ENCODE measurements at places on chromosomes 4 and X.

- no peak for DNase-seq
- no peak overlapping the region for H3K4me3 ChIP-seq
- no peak overlapping the region for H3K27ac ChIP-seq
- no peaks in the 10 kb centered on the region for H3K36me3 ChIP-seq
- no peaks in the 10 kb centered on the region for H3K4me1 ChIP-seq
- H3K27me3 ChIP-seq: no peaks in the 10 kb centered on the region
These were observed 173.8 kb downstream of the MSN start for GRCh38 chrX:65841263-65841662.

DNA sequence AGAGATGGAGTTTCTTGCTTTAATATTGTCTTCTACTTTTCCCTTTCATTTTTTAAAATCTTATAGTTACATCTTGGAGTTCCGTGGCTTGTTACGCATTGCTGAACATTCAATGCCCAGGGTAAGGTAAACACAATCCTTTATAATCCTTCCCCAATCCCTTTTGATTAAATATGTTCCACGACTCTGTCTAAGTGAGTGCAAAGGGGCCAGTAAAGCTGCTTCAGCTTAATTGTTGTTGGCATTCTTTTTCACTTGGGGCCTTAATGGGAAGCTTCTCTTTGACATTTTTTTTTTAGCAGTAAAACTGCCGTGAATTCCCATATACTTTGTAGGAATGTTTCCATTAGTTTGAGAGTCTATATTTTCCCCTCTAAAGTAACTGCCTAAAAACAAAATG, 1028.1 kb downstream of the C4orf33 start:
- no peak overlapping the region for H3K27ac ChIP-seq
- DNase-seq: no peak
- H3K27me3 ChIP-seq: no peaks in the 10 kb centered on the region
- no peaks in the 10 kb centered on the region for H3K36me3 ChIP-seq

DNA sequence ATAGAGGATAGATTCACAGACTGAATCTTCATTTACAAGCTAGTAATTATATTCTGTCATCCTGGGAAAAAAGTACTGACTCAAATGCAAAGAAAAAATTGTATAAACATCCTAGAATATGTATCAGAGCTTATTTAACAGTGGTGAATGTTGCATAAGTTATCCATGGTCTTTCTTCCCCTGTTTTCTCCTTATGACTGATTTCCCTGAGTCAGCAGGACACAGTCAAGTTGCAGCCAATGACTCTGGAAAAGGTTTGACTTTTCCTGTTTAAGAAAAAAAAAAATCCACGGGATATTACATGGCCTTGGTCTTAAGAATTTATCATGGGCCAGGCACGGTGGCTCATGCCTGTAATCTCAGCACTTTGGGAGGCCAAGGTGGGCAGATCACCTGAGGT, 36.5 kb downstream of the INPP4B start:
- no peak overlapping the region for H3K27ac ChIP-seq
- H3K36me3 ChIP-seq: no peaks in the 10 kb centered on the region
- no peaks in the 10 kb centered on the region for H3K27me3 ChIP-seq
- no peaks in the 10 kb centered on the region for H3K4me1 ChIP-seq
- H3K4me3 ChIP-seq: no peak overlapping the region
- no peak for DNase-seq

GRCh38 chrX:20412871-20413486, 146.3 kb upstream of the RPS6KA3 start:
- DNase-seq: no peak
- no peak overlapping the region for H3K27ac ChIP-seq
- no peaks in the 10 kb centered on the region for H3K36me3 ChIP-seq
- no peaks in the 10 kb centered on the region for H3K4me1 ChIP-seq

DNA sequence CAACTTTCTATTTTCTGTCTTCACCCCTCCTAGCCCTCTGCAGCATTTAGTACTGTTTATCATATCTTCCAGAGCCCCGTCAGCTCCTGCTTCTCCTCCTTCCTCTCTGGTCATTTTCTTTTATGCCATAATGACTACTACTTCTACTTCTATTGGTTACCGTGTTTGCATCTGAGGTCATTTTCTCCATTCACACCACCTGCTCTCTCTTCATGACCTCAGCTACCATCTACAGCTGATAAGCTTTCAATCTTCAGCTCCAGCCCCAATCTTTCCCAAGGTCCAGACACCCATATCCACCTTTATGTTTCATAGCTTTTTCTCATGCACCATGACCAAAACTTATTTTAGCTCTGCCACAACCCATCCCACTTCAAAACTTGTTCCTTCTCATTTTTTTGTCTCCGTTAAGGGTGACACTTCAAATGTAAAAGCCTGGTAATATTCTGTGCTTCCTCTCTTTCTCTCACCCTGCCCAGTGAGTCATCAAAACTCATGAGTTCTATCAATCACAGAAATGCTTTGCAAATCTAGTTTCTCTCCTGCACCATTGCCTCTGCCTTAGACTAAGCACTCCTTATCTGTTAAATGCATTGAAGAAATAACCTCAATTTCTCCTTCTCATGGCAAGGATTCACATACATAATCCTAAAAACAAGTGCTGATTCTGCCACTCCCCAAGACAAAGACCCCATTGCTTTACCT, 71.3 kb upstream of the IQCM start:
- no peaks in the 10 kb centered on the region for H3K27me3 ChIP-seq
- H3K27ac ChIP-seq: no peak overlapping the region
- no peak overlapping the region for H3K4me3 ChIP-seq
- no peak for DNase-seq
- no peaks in the 10 kb centered on the region for H3K4me1 ChIP-seq

DNA sequence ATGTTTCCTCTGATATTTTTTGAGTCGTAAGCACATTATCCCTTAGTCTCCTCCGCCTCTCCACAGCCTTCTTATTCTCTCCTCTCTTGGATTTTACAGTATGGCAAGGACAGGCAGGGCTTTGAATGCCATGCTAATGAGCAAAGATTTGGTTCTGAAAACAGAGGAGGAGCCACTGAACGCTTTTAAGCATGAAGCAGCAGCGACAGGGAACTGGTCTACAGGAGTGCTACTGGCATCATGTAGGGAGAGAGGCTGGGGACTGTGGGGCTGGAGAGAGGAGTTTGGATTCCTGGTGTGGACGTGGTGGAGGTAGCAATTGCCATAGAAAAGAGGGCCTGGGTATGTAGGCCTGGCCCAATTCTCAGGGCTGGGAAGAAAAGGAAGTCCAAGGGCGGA, 4.6 kb upstream of the CD99L2 start:
- no peaks in the 10 kb centered on the region for H3K27me3 ChIP-seq
- peak; percentile 75 for DNase-seq
- no peak overlapping the region for H3K4me3 ChIP-seq
- H3K27ac ChIP-seq: peak overlapping the region; percentile 51
- no peaks in the 10 kb centered on the region for H3K4me1 ChIP-seq

Data from mesendoderm (in vitro differentiated cells).